ENCODE measurements at places on chromosomes 16 and 17. TPM values are rescaled to one million over a fixed set of nuclear protein-coding genes. Genes with fewer than 3 reads are reported as not detected.

GRCh38 chr16:69112285-69113129, 7.1 kb downstream of the HAS3 start:
- DNase-seq = peak; percentile 38

DNA sequence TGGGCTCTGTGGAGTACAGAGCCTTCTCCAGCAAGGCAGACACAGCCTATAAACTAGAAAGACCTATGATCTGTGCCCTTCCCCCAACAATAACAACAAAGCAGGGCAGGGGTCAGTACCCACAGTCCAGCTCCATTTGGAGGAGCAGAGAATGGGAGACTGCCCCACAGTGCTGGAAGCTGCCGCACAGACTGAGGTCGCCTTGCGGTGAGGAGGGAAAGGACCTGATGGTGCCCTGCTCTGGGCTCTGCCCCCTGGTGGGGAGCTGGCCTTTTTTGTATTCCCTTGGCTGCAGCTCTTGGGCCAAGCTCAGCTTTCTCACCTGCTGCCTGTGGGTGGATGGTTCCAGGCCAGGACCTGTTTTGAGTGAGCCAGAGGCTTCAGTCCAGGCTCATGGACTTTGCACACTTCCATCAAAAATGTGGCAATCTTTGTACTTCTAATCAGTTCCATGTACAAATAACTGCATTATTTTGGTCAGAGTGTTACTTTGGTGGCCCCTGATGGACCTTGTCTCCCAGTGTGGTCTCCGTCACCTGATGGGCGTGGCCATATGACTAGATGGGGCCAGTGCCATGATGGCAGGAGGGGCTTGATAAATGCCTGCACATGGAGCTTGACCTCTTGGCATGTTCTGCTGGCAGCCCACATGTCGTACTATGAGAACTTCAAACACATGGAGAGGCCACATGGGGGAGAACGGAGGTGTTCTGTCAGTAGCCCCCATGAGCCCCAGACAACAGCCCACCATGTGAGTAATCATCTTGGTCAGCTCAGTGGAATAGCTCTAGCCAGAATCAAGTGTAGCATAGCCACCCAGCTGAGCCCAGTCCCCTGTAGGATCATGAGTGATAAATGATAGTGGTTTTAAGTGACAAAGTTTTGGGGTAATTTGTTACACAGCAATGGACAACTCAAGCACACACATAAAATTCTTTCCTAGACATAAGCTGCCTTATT, 24.2 kb downstream of the B9D1 start:
- DNase-seq = peak; percentile 53

GRCh38 chr16:79750311-79750710, 149.8 kb upstream of the MAF start:
- no peak for DNase-seq

DNA sequence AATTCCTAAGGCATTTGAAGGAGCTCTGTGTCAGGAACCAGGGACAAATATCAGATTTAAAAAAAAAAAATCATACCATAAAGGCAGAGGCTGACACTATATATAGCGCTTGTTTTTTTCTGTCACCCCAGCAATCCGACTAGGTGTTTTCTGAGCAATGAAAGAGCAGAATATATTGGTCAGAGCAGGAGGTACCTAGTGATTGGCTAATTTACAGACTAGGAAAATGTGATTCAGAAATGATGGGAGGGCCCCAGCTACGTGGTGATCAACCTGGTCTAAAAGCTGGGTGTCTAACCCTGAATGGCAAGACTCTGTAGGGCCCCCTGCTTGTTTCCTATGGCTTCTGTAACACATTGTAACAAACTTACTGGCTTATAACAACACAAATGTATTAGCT, 195.5 kb upstream of the XYLT1 start:
- DNase-seq = no peak

DNA sequence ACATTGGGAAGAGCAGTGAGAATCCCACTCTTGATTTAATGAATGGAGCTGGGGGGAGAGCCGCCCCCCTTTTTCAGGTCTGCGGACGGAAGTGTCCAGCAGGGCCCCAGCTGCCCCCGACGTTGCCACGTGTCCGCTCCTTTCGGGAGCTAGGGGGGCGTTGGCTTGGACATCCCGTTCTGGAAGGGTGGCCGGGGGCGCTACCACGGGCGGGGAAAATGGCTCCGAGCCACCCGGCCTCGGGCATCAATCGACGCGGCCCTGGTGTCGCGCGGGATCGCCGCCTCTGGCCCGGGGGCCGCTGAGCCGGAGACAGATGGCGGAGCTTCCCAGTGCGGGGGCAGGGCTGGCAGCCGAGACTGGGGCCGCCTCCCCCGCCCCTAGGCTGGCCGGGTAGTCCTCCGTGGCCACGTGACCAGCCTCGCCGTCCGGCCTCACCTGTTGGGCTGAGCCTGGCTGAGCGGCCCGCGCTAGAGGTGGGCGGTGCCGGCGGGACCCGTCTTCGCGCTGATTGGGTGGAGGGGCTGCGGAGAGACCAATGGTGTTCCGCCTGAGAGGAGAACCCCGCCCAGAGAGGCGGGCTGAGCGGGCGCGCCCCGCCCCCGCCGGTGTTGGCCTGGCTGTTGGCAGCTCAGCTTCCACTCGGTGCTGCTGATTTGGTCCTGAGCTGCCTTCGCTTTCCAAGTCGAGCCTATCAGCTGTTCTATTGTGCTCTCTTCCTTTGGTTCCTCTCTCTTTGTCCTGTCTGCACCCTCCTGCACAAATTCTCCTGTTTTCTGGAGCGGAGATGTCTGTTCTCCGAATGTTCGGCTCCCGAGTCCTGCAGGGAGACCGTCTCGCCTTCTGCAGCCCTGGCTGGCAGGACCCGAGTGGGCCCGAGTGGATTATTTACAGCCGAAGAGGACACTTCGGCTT, 8.3 kb downstream of the HS3ST3B1 start:
- DNase-seq = peak; percentile 96

DNA sequence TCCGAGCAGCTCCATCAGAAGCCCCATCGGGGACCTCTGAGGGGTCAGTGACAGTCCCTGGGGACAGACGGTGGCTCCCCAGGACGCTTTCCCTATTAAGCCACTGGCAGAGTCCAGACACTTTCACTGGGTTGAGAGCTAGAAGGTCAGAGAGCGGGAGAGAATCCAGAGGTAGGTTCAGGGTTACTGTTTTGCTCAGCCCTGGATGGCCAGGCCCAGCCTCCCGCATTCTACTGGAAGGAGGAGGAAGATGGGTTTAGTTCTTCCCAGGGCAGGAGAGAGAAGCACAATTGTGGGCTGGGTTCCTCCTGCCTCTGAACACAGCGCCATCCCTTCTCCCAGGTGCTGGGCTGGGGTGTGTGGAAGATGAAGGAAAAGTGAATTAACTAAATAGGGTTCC, 452.8 kb downstream of the SLC39A11 start:
- DNase-seq = no peak

DNA sequence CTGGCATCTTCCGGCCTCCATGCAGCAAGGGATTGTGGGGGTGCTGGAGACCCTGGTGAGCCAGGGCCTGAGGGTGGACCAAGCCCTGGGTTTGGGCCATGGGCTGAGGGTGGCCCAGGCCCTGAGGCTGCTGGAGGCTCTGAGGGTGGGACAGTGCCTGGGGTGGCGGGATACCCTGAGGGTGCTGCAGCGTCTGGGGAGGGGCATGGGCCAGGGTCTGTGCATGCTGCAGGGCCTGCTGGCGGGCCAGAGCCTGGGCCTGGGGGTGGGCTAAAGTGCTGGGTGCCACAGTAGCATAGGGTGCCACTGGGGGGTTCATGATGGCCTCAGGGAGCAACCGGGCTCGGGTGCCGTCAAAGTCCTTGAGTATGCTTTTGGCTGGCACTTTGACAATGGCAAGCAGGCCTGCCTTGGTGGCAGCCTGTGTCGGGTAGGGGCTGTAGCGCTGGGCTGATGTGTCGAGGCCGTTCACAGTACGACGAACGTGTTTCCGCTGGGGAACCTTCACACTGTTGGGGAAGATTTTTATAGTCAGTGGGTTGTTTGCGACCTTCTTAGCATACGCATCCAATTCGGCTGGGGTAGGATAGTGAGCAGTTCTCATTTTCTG, 15.6 kb downstream of the TRAF4 start:
- no peak for DNase-seq

The PPP1R27 gene
- under 0.01 TPM for total RNA-seq

The CCL1 gene
- total RNA-seq = not detected

The WFIKKN2 gene
- total RNA-seq = under 0.01 TPM
